ENCODE measurements at places on chromosomes 13 and 19.

GRCh38 chr13:79338343-79338742 is 67.7 kb downstream of the RBM26 start:
- H3K27me3 ChIP-seq, result no peaks in the 10 kb centered on the region
- DNase-seq, result no peak
- no peak overlapping the region for H3K27ac ChIP-seq
- peaks cover 5% of the 10 kb centered on the region for H3K36me3 ChIP-seq

DNA sequence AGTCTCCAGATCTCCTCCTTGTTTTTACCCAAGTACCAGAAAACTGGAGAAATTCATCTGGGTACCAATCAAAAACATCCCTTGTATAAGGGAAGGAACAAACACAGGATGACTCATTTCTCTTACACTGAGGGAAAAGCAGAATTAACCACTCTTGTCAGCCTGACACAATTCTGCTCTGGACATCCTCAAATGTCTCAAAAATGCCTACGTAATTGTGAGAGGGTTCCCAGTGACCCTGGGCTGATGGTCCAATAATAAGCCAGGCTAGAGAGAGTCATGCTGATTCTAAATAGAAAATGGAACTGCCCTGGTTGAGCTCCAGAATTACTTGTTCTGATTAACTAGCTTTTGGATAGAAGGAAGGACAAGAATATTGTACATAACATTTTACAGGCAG is 14.5 kb downstream of the ZNF708 start:
- H3K4me1 ChIP-seq, result no peaks in the 10 kb centered on the region
- no peak overlapping the region for H3K27ac ChIP-seq
- H3K27me3 ChIP-seq, result no peaks in the 10 kb centered on the region
- no peaks in the 10 kb centered on the region for H3K36me3 ChIP-seq
- no peak for DNase-seq

DNA sequence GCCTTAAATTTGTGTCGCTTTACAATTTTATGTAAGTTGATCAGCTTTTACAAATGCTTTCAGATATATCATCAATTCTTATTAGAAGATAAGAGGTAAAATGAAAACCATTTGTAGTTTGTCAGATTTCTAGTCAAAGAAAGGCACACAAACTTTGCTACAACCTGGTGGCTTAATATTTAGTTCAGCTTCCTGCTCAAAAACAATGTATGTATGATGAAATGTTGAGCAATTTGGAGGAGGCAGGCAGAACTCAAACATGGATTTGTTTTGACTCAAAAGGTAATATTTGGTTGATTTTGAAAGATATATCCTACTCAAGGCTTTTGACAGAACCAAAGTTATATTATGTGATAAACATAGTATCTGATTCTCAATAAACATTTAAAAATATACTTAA is 24.2 kb downstream of the NEK5 start:
- no peaks in the 10 kb centered on the region for H3K4me1 ChIP-seq
- no peaks in the 10 kb centered on the region for H3K36me3 ChIP-seq

- DNase-seq, result no peak
- H3K36me3 ChIP-seq, result no peaks in the 10 kb centered on the region
- H3K27me3 ChIP-seq, result no peaks in the 10 kb centered on the region
- no peak overlapping the region for H3K27ac ChIP-seq
- H3K4me1 ChIP-seq, result peaks cover 17% of the 10 kb centered on the region
Observed at GRCh38 chr19:45049073-45049736, 10.4 kb downstream of the CLASRP start.

DNA sequence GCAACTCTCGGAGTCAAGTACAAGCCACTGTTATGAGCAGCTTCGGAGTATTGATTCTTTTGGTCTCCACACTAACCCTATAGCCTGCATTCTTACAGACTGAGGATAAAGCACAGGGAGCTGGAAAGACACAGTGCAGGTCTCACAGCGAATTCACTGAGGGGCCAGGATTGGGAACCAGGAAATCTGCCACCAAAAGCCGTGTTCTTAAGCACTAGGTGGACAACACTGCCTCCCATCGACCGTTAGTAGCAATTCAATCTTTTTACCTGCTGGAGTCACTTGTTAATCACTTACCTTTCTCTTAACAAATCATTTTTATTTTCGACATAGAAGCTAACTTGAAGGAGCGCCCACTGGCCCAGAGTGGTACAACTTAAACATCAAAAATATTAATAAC is 6.3 kb downstream of the PMIS2 start:
- no peaks in the 10 kb centered on the region for H3K4me1 ChIP-seq
- no peaks in the 10 kb centered on the region for H3K36me3 ChIP-seq
- no peak overlapping the region for H3K4me3 ChIP-seq
- H3K27ac ChIP-seq, result no peak overlapping the region
